Stimulated activated CD4-positive, alpha-beta T cell treated with anti-CD3 and anti-CD28 coated beads, Interleukin-15, amount 100 ng/mL, for 24 hours (primary cell): ENCODE measurements at places on chromosomes 12 and 14.

- no peak for DNase-seq
These were observed 12.8 kb downstream of the KRT80 start for GRCh38 chr12:52178984-52179383.

DNA sequence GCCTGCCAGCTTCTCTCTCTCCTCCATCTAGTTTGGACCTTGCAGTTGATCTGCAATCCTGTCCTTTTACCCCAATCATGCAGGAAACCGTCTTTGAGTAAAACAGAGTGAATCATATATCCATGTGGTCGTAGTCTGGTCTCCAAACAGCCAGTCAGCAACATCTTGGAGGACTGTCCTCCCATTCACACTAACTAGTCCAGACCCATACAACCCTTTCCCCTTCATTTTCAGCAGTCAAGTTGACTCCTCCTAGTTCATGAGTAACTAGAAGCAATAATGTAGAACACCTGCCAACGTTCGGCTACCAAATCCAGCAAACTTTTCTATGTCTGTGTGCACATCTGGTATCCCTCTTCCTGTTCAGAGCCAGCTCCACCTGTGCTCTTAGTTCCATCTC is 10.8 kb upstream of the BIN2 start:
- no peak for DNase-seq

DNA sequence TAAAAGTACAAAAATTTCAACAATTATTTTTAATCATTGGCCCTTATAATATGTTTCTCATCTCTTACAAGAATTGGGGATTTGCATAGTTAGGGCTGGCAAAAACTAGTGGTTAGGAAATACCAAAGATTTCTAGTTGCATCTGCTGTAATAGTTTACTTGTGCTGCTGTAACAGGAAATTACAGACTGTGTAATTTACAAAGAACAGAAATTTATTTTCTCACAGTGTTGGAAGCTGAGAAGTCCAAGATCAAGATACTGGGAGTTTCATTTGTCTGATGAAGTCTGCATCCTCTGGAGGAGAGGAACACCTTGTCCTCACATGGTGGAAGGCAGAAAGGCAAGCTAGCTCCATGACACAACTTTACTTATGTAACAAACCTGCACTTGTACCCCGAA is 157.0 kb downstream of the FLRT2 start:
- DNase-seq = no peak

DNA sequence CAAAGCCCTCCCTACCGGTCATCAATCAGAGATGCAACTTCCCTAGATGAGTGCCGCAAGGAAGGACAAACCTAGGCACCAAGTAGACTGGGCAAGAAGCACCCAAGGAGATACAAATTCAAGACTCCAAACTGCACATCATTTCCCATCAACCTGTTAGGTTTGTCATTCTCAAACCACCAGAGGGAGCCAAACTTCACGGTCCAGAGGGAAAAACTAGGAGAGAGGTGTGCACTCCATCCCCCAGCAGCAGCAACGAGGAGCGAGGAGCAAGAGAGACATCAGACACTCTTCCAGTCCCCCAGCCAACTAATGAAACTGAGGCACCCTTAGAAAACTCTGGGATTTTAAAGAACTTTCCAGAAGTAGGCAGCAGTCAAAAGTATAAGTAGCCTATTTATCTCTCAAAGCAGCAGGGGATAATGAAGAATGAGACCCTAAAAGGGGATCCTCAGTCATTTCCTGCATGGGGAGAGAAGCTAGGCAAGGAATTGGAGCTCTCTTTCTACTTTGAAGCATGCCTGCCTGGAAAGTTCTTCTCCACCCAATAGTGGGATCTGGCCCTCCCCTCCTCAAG is 37.0 kb upstream of the NT5DC3 start:
- DNase-seq = peak; percentile 68

- no peak for DNase-seq
These were observed 50.9 kb downstream of the PROX2 start for GRCh38 chr14:74824997-74825396.

GRCh38 chr14:46290706-46291105 is 360.9 kb downstream of the RPL10L start:
- DNase-seq = no peak

DNA sequence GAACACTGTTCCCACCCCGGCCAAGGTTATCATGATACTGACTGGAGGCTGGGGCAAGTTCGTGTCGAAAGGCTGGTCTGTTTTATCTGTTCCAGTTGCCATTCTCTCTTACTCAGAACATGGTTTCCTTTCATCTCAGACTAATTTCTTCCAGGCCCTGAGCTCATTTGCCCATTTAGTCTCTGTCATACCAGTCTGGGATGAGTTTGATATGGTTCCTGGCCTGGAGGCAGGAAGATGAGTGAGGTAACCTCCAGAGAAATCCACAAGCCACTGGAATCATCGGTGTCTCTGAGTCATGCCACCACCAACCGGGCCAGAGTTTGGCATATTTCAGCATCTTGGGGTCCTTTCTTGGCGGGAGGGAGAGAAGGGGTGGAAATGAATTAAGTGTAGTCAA is 114.7 kb downstream of the NTF3 start:
- no peak for DNase-seq

GRCh38 chr12:104279164-104279563 is 24.4 kb upstream of the EID3 start:
- no peak for DNase-seq

DNA sequence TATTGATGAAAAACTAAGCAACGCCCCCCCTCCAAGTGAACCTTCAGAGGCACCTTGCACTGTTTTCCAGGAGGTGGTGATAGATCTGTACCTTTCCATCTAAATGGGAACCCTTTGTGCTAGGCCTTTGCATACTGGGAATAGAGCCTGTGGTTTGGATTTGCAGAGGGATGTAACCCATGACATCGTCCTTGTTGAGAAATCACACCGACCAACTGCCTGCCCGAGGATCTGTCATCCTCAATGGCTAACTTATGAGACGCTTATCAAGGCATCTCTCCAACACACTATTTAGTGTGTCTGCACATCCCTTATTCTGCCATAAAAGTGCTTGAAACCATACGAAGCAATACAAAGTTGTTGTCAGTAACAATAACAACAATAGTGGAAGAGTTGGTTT is 22.9 kb downstream of the NTN4 start:
- DNase-seq = no peak

DNA sequence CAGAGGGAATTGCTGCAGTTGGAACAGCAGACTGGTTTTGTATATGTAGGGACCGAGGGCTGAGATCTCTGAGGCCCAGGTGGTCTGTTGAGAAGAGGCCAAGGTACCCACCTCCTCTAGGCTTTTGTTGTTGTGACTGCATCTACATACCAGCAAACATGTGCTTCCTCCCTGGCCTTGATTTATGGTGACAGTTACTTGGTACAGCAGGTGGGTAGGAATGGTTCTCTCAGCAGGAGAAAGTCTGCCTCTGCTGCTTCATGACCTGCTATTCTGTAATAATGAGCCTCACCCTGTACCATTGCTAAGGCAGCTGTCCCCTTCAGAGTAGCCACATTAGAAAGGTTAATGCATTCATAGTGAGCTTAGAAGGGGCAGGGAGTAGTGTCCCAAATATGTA is 196.7 kb upstream of the PELI2 start:
- DNase-seq = no peak

DNA sequence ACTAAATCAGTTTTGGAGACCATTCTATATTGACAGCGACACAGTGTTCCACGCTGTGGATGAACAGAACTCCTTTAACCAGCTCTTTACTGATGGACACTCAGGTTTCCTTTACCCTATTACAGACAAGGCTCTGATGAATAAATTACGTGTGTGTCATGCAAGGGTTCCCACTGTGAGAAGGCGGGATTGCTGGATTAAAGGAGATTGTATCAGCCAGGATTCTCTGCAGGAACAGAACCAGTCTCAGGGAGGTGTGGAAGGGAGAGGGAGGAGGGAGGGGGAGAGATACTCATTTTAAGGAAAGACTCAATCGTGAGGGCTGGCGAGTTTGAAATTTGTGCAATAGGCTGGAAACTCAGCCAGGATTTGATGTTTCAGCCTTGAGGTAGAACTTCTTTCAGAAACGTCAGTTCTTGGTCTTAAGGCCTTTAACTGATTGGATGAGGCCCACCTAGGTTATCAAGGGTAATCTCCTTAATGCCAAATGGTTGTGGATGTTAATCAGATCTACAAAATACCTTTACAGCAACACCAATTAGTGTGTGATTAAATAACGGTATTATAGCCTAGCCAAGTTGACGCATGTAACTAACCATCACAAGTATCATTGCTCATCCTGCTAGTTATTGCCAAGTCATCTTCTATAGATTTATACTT is 104.0 kb downstream of the GCH1 start:
- no peak for DNase-seq

DNA sequence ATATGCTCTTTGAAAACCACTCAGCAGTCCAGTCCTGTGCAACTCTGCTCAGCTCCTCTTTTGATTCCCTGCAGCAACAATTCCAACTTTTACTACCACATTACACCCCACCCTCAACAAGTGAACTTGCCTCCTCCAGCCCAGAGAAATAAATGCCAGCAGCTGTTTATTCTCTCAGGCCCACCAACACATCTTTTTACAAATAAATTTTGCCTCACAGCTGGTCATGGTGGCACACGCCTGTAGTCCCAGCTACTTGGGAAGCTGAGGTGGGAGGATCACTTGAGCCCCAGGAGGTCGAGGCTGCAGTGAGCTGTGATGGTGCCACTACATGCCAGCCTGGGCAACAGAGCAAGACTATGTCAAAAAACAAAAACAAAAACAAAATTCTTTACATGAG is 9.8 kb downstream of the SNX6 start:
- DNase-seq = no peak

DNA sequence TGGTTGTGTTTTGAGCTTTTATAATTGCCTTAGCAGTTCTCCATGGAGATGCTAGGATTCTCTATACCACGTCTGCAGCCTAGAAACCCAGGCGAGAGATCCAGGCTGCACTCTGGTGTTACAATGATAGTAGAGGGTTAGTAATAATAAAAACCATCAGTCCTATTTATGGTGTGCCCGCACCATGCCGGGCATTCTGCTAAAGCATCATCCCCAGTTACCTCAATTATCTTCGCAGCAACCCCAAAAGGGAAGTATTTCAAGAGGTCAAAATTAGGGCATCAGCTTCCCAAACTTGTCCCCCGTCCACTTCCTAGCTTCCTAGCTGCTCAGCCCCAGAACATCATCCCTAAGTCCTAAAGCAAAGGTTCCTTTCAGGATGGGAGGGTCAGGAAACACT is 3.2 kb downstream of the SYNE3 start:
- DNase-seq = no peak

- no peak for DNase-seq
These were observed 130.4 kb downstream of the GRIP1 start for GRCh38 chr12:66548338-66549049.

GRCh38 chr12:52401526-52401925 is 4.6 kb downstream of the KRT82 start:
- no peak for DNase-seq

DNA sequence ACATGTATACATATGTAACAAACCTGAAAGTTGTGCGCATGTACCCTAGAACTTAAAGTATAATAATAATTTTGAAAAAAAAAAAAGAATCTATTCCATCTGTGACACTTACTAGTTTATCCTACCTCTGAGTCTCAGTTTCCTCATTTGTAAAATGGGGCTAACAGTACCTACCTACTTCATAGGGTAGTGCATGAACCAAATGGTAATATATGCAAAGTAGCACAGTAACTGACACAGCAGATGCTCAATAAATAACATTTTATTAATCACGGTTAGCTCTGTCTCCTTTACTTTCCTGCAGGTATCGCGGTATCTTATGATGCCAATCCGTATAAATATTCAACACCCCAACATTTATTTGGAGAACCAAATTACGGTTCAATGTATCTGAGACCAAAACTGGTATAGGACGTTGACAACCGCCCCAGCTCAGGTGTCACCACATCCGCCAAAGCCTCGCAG is 703 bp downstream of the TMED10 start:
- no peak for DNase-seq

- DNase-seq = no peak
These were observed 6.1 kb upstream of the TMEM30B start for GRCh38 chr14:61287196-61287595.

GRCh38 chr14:21184254-21184653 is 28.4 kb upstream of the OR5AU1 start:
- DNase-seq = no peak

- DNase-seq = no peak
These were observed 200.3 kb downstream of the KTN1 start for GRCh38 chr14:55780156-55780946.

- no peak for DNase-seq
These were observed 56.6 kb upstream of the METAP2 start for GRCh38 chr12:95417372-95417771.

DNA sequence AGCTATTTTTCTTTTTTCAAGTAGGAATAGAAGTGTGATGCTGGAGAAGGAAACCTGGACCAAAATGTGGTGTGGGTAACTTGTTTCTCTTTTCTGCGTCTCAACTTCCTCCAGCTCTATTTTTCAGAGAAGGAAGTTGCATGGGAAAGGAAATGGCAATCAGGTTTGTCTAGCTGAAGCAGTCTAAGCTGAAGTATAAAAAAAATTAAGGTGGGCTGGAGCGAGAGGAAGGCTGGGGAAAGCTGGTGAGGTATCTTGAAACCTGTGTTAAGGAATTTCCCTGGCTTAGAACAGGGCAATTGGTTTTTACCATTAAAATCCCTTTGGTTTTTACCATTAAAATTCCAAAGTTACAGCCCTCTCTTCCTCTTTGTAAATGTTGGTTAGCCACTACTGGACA is 34.2 kb upstream of the NINJ2 start:
- no peak for DNase-seq

DNA sequence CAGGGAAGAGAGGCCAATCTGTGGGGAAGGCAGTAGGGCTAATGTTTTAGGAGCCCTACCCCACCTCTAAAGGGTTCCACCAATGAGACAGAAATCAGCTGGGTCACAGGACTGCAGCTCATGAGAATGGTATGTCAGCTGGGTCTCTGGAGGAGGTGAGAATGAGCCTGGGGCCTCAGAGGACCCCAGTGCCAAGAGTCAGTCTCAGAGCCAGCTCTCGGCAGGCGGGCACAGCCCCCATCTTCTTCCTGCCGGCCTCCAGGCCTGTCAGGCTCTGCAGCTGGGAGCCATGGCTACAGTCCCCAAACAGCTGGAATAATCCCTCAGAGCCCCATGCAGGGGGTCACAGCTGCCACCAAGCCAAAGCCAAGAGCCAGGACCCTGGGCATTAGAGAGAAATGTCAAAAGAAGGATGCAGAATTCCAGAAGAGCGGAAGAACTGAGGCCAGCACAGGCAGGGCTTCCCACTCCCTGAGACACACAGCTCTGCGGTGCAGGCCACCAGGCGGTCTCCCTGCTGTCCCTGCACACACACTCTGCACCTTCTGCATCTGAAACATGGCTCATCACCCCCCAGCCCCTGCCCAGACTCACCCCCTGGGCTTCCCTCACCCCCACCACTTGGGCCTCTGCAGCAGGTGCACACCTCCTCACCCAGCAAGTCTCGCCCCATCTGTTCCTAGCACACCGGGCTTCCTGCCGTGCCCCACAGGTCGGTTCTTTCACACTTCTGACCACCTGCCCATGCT is 26.0 kb downstream of the ITPK1 start:
- no peak for DNase-seq

GRCh38 chr14:106813477-106813823 is 1287.1 kb downstream of the TMEM121 start:
- DNase-seq = no peak

GRCh38 chr14:69660344-69661193 is 49.2 kb downstream of the SUSD6 start:
- no peak for DNase-seq
